ENCODE measurements at places on chromosomes 12 and 14.

DNA sequence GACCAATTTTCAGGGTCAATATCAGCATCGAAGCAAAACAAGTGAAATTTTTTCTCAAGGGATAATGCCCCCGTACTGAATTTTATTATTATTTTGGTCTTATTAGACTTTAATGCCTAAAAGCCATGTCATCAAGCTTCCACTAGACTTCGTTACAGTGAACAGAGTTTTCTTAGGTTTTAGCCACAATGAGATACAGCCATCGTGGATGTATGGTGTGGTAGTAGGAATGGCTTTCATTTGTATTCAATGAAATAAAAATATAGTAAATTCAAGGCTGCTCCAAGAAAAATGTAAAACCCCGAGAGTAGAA lies 11.7 kb downstream of the TAOK3 start:
- DNase-seq, result no peak

DNA sequence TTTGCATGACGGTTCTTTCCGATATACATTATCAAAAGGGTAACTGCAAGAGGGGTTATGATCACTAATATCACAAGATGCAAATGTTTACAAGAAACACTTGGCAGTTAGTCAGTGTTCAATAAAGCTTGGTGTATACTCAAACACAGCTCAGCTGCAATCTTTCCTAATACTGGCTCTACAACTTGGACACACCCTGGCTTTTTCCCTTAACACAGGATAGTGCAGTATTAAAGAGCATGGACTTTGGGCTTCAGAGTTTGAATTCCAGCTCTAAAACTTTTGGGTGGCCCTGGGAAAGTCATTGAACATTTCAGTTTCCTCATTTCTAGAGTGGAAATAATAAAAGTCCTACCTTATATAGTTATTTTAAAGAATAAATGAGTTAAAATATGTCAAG lies 107.0 kb downstream of the HECTD4 start:
- DNase-seq, result no peak

DNA sequence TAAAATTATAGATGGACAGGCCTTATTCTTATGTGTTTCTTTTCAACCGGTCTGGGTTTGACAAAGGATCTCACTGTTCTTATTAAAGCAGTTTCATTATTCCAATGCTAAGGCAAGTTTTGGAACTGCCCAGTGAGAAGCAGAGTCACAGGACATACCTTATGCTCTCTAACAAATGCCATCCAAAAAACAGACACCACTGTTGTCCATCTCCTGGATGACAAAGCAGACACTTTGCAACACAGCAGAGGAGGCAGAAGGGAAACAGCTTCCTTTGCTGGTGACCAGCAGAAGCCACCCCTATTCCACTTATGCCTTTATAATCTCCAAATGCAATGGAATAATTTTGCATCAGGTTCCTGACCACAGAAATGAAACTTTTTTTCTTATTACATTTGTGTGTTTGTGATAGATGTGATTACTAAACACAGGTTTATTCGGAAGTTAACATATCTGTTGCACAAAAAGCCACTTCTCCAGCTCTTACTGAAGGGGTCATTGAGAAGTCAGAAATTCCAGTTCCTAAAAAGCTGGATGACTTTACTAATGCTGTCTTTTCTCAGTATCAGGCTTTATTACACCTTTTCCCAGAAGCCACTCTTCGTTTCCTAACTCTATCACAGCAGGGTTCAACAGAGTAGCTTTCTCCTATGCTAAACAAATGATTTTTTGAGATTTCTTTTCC lies 115.6 kb downstream of the BTG1 start:
- DNase-seq, result no peak

- no peak for DNase-seq
Observed at GRCh38 chr14:100131181-100131580, 28.3 kb downstream of the DEGS2 start.

GRCh38 chr14:99532310-99532709 lies 51.1 kb downstream of the CCNK start:
- DNase-seq, result no peak

DNA sequence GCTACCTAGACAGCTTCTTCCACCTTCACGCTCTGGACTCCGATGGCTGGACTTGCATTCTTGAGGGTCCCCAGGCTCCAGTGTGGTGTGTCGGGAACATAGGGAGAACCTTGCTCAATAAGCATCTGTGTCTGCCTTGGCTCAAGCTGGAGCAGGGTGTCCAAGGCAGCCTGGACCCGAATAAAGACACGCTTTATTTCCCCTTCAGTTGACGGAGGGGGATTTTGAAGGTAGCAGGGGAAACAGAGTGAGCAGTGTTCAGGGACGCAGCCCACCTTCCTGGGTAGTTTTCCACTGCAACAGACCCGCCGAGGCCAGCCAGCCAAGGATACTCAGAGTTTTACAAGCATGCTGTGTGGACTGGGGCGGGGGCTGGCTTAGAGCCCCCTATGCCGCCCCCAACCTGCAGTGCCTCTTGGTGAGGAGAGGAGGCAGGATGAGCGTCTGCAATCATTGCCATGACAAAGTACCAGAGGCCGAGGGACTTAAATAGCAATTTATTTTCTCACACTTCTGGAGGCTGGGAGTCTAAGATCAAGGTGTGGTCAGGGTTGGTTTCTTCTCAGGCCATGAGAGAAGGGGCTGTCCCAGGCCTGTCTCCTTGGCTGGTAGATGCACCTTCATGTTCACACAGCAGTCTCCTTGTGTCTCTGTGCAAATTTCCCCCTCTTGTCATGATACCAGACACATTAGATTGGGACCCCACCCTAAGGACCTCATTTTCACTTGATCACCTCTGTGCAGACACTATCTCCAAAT lies 201.2 kb downstream of the CHST11 start:
- no peak for DNase-seq

Measured in AG10803 (cell line).